GM12878 (cell line): ENCODE measurements at places on chromosomes 7 and 10. TPM values are rescaled to one million over a fixed set of nuclear protein-coding genes. Genes with fewer than 3 reads are reported as not detected.

- no peaks in the 10 kb centered on the region for H3K36me3 ChIP-seq
- H3K27me3 ChIP-seq = peaks cover 3% of the 10 kb centered on the region
These were observed 51.7 kb upstream of the SORCS3 start for GRCh38 chr10:104589431-104589830.

- peaks cover 17% of the 10 kb centered on the region for H3K4me1 ChIP-seq
- H3K27ac ChIP-seq = peak overlapping the region; percentile 65
- H3K4me3 ChIP-seq = peak overlapping the region; percentile 4; the same call in 1 of the 2 replicates
These were observed 146.2 kb upstream of the ASAH2 start for GRCh38 chr10:50397312-50398140.

OR6B1 gene
- not detected in 2 replicates for total RNA-seq

MSRB2 gene
- 7.1 and 9.8 TPM in 2 replicates for total RNA-seq

ASB10 gene
- total RNA-seq = not detected in 2 replicates

- no peak overlapping the region for H3K4me3 ChIP-seq
- H3K4me1 ChIP-seq = peaks cover 16% of the 10 kb centered on the region
- H3K27me3 ChIP-seq = no peaks in the 10 kb centered on the region
- DNase-seq = no peak
- peak overlapping the region; percentile 52; the same call in 1 of the 2 replicates for H3K27ac ChIP-seq
- no peaks in the 10 kb centered on the region for H3K36me3 ChIP-seq
These were observed 119.4 kb downstream of the DYNC2I1 start for GRCh38 chr7:158975526-158976467.

GRCh38 chr7:66198469-66198868 lies 6.7 kb upstream of the TPST1 start:
- no peaks in the 10 kb centered on the region for H3K27me3 ChIP-seq
- H3K4me3 ChIP-seq = no peak overlapping the region
- H3K4me1 ChIP-seq = no peaks in the 10 kb centered on the region
- DNase-seq = no peak

DNA sequence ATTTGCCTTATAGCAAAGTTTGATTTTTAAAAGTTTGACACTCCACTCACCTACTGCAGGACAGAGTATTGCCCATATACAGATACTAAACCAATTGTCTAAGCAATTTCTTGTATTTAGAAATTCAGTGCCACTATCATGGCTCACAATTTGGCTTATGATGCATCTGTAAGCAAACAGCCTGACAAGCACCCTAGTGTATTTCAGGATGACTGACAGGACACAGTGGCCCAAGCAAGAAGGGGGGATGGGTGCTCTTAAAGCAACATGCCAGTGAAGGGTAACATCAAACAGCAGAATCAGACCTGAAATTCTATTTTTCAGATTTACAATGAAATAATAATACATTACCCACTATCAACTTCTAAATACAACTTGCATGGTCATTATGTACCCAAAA lies 30.5 kb downstream of the CTNNA3 start:
- H3K27me3 ChIP-seq = no peaks in the 10 kb centered on the region
- H3K36me3 ChIP-seq = no peaks in the 10 kb centered on the region
- no peak overlapping the region for H3K4me3 ChIP-seq
- H3K4me1 ChIP-seq = no peaks in the 10 kb centered on the region
